ENCODE measurements at places on chromosomes 16 and 17.

DNA sequence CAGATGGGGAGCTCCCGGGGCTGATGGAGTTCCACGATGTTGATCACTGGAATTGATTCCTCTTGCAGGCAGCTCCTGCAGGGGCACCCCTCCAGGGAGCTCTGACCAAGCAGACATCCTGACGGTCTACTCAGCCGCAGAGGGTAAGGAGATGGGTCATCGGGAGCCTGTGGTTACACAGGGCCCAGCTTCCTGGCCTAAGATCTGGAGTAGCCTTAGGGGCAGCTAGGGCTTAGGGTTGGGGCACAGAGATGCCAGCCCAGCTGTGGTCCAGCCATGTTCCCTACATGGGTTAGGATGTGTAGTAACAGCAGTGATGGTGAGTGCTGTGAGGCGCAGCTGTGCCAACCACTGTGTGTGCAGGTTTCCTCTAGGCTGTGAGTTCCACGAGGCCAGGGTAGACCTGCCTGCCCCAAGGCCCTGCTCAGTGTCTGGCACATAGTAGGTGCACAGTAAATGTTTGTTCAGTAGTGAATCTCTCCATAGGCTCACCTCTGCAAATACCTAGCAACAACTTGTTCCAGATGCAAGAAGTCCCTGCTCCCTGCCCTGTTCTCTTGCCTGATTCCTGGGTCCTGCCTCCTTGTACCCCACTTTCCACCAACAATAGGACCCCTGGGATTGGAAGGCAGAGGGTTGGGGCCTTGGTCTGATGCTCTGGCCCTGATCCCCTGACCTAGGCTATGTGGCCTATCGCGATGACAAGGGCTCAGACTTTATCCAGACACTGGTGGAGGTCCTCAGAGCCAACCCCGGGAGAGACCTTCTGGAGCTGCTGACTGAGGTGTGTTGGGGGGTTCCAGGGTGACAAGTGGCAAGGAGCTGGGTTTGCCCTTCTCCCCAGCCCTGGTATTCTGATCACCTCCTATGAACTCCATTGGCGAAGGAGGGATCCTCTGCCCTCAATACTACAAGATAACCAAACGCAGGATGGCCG lies 13.7 kb downstream of the ZNF213 start:
- DNase-seq = no peak

DNA sequence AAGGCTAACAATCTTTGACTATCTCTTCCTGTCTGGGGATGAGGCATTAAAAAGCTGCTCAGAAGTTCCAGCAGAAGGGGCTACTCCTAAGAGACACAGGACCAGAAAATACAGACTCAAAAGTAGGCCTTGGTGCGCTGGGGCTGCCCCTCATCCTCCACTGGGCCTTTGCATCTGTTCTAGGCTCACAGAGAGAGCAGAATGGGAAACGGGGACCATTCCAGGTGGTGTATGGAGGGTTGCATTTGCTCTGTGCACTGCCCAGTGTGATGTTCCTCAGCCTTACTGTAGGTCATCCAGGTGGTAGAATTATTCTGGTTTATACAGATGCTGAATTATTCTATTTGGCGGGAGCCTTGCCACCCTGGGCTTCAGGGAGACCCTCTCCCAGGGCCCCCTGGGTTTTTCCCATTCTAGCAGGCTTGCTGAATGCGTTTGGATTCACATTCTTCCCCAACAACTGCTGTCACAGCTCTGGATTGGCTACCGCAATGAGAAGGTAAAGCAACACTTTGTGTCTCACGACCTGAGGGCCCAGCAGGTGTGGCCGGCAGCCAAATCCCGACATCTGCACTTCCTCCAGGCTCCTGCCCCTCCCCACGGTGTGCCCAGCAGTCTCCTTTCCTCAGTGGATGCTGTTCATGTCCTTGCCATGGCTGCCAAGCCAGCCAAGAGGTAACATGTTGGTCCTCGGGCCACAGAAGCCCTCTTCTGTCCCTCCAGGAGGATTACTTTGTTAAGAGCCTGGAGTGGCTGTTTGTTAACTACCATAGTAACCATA lies 25.0 kb upstream of the ZNHIT3 start:
- DNase-seq = no peak

GRCh38 chr17:69533481-69534234 lies 119.2 kb downstream of the MAP2K6 start:
- no peak for DNase-seq

DNA sequence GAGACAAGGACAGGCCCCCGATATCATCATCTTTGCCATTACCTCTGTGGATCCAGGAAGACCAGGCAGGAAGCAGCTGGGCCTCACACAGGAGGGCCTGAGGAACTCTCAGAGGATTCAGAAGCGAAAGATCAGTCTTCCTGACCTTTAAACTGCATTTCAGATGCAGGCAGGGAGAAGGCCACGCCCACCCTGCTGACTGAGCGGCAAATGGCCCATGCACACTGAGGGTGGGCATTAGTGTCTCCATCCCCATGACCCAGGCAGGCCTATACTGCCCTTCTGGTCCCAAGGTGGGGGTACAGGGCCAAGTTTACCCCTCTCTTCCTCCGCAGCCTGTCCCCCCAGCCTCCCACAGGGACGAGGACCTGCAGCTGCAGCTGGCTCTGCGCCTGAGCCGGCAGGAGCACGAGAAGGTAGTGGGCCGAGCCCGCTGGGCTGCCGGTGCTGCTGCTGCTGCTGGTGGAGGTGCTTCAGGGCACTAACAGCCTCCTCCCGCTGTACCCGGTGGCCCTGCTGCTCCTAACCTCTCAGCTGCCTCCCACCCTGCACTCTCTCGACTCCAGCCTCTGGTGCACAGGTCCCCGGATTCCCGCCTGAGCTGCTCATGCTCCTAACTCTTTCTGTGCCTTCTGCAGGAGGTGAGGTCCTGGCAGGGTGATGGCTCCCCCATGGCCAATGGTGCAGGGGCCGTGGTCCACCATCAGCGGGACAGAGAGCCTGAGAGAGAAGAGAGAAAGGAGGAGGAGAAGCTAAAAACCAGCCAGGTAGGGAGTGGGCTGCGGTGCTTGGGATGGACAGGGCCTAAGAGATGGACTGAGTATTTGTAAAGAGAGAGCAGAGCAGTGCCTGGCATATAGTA lies 6.2 kb downstream of the EPN3 start:
- no peak for DNase-seq

- no peak for DNase-seq
Observed at GRCh38 chr17:40112718-40113109, 9.1 kb upstream of the MSL1 start.

GRCh38 chr16:28596840-28597691 lies at the start of gene SULT1A2:
Gene SULT1A2, minus strand, starts transcription at chr16:28597050. Its CDS starts 1,120 bp downstream, at chr16:28595930.
- no peak for DNase-seq

GRCh38 chr16:15976929-15977637 lies 27.7 kb downstream of the ABCC1 start:
- DNase-seq = no peak

DNA sequence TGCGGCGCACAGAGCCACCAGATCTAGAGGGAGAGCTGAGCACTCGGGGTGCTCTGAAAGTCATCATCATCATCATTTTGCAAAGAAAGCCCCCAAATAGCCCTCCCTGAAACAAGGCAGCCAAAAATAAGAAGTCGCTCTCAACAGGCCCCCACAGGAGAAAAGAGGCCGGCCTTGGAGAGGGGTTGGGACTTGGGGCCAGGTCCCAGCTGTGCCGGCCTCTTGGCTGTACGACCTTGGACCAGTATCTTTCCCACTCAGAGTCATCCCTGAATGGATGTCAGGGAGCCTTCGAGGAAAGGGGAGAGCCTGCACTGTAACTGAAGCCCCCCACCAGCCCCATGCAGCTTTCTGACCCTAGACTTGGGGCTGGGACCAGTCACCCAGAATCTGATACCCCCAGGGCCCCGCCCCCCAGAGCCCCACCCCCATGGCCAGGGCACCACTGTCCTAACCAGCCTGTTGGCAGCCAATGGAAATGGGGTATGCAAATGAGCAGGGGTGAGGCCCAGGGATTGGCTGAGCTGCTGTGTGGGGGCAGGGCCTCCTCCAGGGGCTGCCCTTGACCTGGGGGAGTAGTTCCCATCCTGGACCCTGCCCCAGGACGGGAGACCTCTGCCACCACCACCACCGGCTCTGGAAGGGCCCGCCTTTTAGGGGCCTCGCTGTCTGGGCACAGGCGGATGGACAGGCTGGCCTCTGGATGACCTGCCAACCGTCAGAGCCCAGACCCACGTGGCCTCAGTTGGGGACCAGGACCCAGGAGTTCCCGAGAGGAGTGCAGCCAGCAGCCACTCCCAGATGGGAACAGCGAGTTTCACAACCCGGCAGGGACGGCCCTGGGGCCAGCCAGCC lies 15.4 kb downstream of the ZFPM1 start:
- DNase-seq = no peak

GRCh38 chr17:70084476-70084875 lies 9.5 kb downstream of the KCNJ16 start:
- no peak for DNase-seq

GRCh38 chr17:40419559-40420331 lies 2.0 kb upstream of the TOP2A start:
- DNase-seq = peak; percentile 71

- DNase-seq = no peak
Observed at GRCh38 chr16:70735141-70735979, 49.5 kb upstream of the MTSS2 start.

DNA sequence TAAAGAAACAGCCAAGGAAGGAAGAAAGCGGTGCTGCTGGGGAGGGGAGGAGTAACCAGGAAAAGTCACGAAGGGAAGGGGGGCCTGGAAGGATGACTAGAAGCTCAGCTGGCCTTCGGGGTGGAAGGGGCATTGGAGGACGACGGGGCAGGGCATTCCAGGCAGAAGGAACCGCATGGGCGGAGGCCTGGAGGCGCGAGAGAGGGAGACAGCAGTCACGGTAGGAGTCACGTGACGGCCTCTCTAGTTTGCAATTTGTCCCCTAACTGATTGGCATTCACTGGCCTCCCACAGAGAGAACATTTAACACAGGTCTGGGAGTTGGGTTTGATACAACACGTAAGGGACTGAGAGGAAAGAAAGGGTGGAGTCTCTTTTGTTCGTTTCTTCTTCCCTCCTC lies 63.9 kb downstream of the RTN4RL1 start:
- no peak for DNase-seq

GRCh38 chr17:15412606-15413005 lies 54.8 kb downstream of the CDRT4 start:
- DNase-seq = no peak

GRCh38 chr17:31408586-31408985 lies 17.1 kb downstream of the RAB11FIP4 start:
- no peak for DNase-seq
